Stimulated activated CD4-positive, alpha-beta T cell treated with anti-CD3 and anti-CD28 coated beads, Interleukin-15, amount 100 ng/mL, for 48 hours (primary cell): ENCODE measurements at places on chromosomes 5 and 9.

DNA sequence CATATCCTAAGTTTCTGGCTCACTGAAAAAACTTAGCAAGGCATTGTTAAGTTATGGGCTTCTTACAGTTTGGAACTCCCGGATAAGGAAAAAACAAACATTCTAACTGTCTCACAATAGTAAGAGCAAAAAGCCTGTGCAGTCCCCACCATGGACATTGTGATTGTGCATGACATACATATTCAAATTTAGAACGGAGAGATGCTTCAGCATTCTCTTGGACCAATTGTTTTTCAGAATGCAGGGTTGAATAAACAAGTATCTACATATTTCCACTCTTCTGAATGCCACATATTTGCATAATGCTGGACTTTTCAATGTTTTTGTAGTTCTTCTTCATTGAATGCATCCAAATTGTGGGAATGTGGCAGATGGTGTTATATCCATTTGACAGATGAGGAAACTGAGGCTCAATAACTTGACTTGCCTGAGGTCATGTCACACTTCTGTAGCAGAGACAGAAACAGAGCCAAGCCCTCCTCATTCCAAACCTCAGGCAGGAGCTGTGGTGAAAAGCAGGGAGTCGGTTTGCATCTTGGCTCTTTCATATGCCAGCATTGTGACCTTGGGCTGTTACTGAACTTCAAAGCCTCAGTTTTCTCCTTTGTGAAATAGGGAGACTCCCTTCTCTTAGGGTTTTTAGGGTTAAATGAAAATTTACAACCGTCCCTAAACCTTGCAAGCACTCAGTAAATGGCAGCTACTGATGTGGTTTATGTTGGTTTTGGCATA is 95.1 kb downstream of the IQGAP2 start:
- DNase-seq, result no peak

DNA sequence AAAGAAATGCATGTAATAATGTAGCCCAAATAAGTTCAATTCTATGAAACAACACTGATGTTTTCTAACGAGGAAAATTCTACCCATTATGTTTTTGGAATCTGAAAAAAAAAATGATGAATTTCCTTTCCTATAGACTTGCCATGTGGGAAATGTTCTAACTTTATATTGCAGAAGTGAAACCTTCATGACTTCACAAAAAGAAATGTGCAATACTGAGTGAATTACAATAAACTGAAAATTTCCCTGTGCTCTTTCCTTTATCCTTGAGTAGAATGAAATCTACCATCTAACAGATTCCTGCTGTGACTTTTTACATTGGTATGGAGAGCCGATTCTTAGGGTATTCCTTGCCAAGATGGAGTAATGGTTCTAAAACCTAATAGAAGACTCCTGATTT is 1622.5 kb downstream of the MAT2B start:
- DNase-seq, result no peak

- no peak for DNase-seq
Measured at GRCh38 chr5:52811067-52811749, 23.5 kb downstream of the ITGA1 start.

DNA sequence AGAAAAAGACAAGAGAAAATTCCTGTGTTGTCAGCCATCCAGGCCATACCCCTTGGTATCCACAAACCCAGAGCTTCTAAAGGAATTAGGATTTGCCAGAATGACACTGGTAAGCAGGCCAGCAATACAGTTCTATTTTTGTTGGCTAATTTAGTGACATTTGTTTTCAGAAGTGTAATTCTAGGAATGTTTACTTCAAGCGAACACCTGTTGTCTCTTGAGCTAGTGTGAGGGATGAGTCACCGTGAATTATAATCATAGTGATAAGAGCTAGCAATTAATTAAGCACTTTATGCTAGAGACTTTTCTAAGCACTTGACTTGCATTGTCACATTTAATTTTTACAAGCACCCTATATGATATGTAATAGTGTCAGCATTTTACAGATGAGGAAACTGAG is 99.2 kb downstream of the PRKACG start:
- no peak for DNase-seq
